ENCODE measurements at places on chromosomes 7 and 10.
A peak's percentile ranks its signal among the peaks of the same experiment; 100 is the strongest.

GRCh38 chr7:13057462-13058200 lies 370.2 kb downstream of the ARL4A start:
- no peak for DNase-seq

GRCh38 chr10:34731885-34732701 lies 83.0 kb downstream of the PARD3 start:
- peak; percentile 80 for DNase-seq

- DNase-seq = no peak
These were observed 10.0 kb upstream of the DDIT4 start for GRCh38 chr10:72263613-72264241.

DNA sequence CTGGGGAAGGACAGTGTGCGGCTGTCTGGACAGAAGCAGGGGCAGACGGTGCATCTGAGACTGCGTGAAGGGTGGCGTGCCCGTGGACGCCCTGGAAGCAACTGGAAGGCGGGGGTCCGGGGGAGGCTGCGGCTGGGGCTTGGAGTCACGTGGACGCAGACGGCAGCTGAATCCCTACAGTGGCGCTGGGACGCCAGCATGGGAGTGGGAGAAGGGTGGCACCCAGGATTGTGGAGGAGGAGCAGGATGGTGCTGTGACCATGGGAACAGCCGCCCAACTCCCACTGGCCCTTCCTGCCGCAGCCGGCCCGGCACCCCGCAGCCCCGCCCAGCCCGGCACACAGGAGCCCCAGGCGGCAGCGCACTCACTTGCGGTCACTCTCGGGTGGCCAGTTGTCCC lies 9.7 kb downstream of the INTS1 start:
- no peak for DNase-seq

- DNase-seq = no peak
These were observed 72.3 kb upstream of the APBB1IP start for GRCh38 chr10:26365681-26366358.

GRCh38 chr10:33889371-33889770 lies 554.9 kb upstream of the NRP1 start:
- no peak for DNase-seq

GRCh38 chr10:33133557-33133956 lies 175.5 kb upstream of the ITGB1 start:
- DNase-seq = peak; percentile 29

DNA sequence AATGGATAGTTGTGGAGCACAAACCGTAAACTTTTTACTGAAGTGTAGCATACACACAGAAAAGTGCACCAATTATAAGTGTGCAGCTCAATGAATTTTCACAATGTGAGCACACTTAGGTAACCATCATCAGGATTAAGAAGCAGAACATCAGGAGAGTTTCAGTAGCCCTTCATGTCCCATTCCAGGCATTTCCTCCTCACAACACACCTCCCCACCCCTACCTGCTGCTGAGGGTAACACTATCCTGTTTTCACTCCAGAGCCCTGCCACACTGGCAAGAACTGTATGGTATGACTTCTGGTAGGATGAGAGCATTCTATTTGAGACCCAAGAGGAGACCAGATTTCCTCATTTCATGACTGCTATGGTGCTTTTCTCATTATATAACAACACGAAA lies 166.5 kb downstream of the PPP1R3A start:
- DNase-seq = no peak

GRCh38 chr7:80923211-80923612 lies 4.4 kb upstream of the SEMA3C start:
- no peak for DNase-seq

DNA sequence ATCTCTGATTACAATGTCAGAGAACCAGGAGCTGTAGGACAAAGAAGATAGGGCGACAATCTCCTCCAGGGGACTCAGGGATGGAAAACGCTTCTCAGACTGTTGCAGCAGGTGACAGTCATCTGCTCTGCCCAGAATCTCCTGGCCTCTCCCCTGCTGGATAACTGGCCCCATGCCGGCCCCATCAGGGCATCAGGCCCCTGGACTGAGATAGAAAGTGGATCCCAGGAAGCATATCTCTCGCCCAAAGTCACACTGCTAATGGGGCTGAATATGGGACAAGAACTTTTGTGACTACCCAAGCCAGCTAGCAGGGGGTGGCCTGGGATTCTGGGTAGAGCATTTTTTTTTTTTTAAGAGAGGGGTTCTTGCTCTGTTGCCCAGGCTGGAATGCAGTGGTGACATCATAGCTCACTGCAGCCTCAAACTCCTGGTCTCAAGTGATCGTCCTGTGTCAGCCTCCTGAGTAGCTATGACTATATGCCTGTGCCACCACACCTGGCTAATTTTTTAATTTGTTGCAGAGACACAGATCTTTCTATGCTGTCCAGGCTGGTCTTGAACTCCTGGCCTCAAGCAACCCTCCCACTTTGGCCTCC lies 20.5 kb upstream of the MLXIPL start:
- DNase-seq = no peak

DNA sequence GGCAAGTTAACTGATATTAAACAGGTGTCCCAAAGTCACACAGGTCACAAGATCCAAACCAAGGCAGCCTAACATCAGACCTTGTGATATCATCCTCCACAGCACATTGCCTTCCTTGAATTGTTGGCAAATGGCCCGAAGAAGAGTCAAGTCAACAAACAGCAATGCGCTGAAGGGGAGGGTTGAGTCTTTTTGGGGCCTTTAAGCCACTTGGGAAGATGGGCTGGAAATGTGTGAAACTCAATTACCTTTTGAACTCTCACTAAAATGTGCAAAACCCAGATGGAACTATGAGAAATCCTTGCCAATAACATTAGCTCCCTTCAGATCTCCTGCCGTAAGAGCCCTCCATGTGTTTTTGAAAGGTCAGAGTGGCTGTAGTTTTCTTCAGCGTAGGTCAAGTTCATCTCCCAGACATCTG lies 47.9 kb upstream of the STK17A start:
- peak; percentile 7 for DNase-seq

DNA sequence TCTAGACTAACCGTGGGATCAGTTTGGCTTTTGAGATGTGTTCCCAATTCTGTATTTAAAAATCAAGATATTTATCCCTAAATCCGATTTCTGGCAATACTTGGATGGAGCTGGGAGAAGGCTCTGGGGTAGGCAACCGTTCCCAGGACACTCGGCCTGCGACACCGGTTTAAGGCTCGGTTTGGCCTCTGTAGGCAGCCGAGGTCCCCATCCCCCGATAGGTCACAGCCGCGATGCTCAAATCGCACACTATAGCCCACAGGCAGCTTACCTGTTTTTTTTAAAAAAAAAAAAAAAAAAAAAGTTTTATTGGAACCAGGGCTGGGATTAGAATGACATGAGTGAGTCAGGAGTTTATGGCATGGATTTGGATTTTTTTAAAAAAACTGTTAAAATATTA lies 729 bp upstream of the TAF3 start:
- DNase-seq = no peak

GRCh38 chr10:75261813-75262705 lies 26.3 kb upstream of the COMTD1 start:
- no peak for DNase-seq

- DNase-seq = no peak
These were observed 55.4 kb upstream of the IGFBP3 start for GRCh38 chr7:45976485-45976856.

All from HCEC 1CT (cell line).